Astrocyte (in vitro differentiated cells and primary cell): ENCODE measurements at places on chromosomes 3 and 15. TPM values are rescaled to one million over a fixed set of nuclear protein-coding genes. Genes with fewer than 3 reads are reported as not detected.

DNA sequence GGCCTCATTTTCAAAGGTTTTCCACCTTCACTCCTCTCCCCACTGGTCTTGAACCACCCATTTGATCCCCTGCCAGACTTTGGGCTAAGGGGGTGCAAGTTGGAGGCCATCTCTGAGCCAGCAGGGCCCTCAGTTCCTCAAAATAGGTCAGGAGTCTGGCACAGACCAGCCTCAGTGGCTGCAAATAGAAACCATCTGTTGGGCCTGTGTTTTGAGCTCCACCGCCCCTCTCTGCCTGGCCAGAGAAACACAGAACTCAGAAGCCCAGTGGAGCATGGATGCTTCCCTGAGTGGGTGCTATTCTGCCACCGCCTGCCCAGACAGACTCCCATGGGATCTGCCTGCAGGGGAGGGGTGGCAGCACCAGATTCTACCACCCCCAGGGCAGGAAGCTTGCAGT, 56.3 kb downstream of the CORO2B start:
- DNase-seq, result no peak

DNA sequence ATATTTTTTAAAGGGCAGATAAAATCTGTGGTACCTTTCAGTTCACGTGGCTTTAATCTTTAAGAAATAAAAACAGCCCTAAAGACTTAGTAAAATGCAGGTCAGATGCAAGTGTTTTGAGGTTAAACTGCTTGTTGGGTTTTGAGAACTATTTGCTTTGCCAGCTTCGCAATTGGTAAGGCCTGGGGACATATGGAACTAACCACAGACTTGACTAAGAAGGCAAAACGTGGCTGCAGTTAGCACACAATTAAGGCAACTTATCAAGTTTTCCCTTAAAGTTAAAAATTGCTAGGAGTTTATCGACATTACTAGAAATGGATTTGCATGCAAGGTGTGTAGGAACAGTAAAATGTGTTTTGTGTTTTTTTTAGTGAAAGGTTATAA, 206.9 kb downstream of the ZNF385D start:
- no peak for DNase-seq

DNA sequence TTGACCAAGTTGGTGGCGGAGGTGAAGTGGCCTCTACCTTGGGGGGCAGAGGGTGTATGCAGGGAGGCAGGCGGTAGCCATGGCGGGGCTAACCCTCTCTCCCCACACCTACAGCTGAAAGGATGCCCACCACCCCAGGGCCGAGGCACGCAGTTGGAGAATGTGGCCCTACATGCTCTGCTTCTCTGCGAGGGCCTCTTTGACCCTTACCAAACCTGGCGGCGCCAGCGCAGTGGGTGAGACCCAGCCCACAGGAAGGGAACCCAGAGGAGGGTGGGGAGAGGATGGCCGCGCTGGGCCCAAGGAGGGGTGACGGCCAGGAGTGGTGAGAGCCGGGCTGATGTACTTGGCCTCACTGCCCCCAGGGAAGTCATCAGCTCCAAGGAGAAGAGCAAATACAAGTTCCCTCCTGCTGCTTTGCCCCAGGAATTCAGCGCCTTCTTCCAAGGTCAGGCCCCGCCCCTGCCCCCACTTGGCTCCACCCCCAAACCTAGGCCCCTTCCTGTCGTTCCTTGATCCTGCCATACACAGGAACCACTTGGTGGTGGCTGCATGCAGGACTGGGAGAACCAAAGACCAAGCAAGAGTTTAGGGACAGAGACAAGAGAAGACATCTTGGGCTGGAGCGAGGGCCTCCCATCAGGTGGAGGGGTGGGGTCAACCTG, 9.8 kb downstream of the NBEAL2 start:
- DNase-seq, result no peak

DNA sequence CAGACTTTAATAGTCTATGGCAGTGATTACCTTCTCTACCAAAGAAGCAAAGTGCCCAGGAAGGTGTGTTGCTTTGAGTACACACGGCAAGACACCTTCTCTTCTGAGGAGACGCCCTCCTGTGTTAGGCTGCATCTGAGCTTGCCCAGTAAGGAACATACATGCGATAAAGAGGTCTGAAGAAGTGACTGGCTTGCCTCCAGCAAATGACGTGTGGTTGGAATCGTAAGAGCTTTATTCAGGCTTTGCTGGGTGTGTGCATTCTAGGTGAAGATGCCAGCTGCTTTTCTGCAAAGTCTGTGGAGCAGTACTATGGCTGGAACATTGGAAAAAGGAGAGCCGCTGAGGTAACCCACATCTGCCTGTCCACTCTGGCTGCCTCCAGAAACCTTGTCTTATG, 22.4 kb downstream of the MAP6D1 start:
- peak; percentile 36 for DNase-seq

DNA sequence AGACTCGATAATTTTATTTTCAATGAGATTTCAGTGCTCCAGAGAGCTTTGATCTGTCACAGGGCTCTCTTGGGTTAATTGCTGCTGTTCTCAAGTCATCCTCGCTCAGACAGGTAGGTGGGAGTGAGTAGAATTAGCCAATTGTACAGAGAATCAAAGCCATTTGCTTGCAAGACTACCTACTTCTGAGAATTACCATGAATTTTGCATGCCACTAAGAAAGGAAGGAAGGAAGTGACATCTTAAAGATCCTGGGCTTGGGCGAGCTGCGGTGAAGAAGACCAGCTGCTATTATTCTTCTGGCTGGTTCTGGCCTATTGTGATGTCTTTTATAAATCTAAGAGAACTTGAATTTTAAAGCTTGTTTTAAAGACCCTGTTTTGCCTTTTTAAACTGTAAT, 154.1 kb upstream of the LPP start:
- no peak for DNase-seq

DNA sequence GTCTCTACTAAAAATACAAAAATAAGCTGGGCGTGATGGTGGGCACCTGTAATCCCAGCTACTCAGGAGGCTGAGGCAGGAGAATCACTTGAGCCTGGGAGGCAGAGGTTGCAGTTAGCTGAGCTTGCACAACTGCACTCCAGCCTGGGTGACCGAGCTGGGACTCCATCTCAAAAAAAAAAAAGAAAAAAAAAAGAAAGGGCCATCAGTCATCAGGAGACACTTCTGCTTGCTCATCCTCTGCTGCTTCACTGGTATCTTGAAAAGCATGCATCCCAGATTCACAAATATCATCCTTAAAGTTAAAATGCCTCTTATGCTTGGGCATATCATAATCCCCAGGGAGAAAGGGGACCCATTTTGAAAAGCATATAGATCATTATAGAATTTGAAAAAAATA, 176.6 kb upstream of the NR2F2 start:
- no peak for DNase-seq

DNA sequence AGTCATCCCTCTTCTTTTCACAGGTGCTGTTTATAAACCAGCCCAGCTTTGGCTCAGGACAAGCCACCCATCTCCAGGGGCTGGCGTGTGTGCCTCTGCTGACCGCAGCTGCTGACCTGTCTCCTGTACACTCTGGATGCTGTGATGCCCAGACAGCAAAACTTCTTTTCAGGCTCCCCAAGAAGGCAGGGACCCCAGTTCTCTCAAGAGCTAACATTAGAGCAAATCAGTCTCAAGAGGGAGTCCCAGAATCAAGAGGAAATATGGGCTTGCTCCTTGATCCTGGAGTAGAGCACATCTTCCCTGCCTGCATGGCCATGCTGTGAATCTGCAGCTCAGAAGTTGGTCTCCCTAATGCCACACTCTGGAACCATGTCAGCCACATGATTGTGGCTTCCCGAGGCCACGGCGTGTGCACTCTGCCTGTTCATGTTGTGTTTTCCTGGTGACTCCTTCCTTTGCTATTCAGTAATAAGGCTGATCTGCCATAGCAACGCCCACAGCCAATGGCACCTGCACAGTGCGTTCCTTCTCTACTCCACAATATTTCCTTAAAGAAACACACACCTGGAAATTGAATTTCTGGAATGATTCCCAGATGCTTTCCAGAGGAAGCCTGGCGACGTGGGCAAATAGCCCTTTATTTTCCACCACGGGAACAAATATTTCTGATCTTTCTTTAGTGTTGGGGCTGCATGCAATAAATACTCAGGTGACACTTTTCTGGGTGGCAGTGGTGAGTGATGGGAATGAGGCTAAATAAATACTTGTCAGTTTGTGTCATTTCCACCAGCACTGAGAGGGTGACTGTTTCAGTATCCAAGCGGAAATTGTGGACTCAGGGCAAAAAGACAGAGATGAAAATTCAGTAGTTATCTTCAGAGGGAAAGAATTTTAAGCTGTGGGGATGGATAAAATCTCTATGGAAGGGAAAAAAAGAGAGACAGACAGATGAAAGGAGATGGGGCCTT, 21.9 kb upstream of the THSD4 start:
- peak; percentile 90 for DNase-seq

DNA sequence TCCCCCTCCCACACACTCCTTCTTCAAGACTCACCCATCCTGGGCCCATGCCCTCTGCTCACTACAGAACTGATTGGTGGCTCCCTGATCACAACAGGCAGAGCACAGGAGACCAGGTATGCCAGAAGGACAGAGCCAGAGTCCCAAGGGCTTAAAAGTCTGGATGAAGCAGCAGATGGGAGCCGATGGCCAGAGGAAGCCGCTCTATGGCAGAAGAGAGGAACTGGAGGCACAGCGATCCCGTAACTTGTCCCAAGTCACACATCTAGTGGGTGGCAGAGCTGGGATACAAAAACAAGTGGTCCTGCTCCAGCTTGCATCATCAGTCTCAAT, 20.7 kb downstream of the ITGA11 start:
- no peak for DNase-seq

- DNase-seq, result no peak
Measured at GRCh38 chr3:107919239-107919638, 171.6 kb downstream of the CD47 start.

DNA sequence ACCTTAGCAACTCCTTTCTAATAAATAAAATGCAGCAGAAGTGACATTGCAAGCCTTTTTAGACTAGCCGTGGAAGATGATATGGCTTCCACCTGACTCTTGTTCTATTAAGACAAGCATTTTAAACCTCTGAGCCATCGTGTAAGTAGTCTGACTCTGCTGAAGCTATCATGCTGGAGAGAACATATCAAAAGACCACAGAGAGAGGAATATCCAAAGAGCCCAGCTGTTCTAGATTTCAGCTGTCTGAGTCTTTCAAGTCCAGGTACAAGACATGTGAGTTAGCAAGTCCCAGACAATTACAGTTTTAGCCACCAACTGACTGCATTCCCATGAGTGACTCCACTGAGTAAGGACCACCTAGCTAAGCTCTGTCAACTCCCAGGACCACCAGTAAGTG, 517.0 kb upstream of the NAALADL2 start:
- DNase-seq, result no peak

The GNAT1 gene
- not detected in 2 replicates for total RNA-seq

The ROPN1 gene
- not detected in 2 replicates for total RNA-seq

The ABHD6 gene
- 3.8 and 3.9 TPM in 2 replicates for total RNA-seq

The NRG4 gene
- 0.18 TPM in 1 of 2 replicates, not detected in the other for total RNA-seq

The C3orf62 gene
- 3.5 and 4.8 TPM in 2 replicates for total RNA-seq

The NXPE3 gene
- 45.3 and 46.4 TPM in 2 replicates for total RNA-seq

The UCN2 gene
- 2.8 and 3.3 TPM in 2 replicates for total RNA-seq
